ENCODE measurements at places on chromosomes 7 and 10. TPM values are rescaled to one million over a fixed set of nuclear protein-coding genes. Genes with fewer than 3 reads are reported as not detected.

Gene DGKI
- 1.4 TPM for total RNA-seq

Gene HMX3
- not detected for total RNA-seq

Gene NKX1-2
- total RNA-seq: not detected

Gene KIAA1549
- 4.1 TPM for total RNA-seq

Gene ARMC10
- 18.1 TPM for total RNA-seq

Gene CFAP58
- 0.22 TPM for total RNA-seq

Gene EVX1
- total RNA-seq: not detected

Measured in muscle of leg (tissue), 16 donors.